ENCODE measurements at places on chromosomes 6 and 20.

DNA sequence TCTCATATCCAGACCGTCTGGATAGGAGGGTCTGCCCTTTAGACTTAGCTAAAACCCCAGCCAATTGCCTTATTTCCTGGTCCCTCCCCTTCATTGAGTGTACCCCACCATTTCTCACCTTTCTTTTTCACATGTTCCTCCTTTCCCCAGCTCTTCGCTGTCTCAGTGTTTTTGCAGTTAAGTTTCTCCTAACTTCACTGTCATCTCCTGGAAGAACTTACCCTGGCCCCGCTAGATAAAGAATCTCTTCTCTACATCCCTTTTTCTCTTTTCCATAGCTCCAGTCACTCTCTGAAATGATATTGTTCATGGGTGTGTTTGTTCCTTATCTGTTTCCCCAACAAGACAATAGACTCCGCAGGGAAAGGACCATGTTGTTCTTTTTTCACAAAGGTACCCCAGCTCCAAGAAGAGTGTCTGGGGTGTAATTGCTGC lies 208.8 kb downstream of the TSHZ2 start:
- DNase-seq = no peak

DNA sequence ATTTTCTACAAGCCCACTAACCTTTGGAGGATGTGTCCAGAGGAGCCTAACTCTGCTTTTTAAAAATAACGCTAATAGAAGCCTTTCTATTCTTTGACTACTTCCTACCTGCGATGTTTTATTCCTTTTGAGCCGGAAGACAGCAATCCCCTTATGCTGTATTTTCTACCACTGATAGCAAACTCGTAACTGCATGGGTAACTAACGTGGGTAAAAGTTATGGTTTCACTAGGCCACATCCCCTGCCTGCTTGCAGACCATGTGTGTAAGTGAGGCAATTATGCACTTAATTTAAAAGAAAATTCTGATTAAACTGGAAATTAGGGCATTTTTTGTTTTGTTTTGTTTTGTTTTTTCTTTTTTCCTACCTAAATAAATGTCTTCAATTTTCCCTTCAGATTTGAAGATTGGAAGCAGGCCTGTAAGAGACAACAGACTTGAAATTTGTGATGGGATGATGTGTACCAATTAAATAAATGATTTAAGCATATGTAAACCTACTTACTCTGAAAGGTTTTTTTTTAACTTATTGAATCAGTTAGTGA lies 931 bp downstream of the UFL1 start:
- no peak for DNase-seq

DNA sequence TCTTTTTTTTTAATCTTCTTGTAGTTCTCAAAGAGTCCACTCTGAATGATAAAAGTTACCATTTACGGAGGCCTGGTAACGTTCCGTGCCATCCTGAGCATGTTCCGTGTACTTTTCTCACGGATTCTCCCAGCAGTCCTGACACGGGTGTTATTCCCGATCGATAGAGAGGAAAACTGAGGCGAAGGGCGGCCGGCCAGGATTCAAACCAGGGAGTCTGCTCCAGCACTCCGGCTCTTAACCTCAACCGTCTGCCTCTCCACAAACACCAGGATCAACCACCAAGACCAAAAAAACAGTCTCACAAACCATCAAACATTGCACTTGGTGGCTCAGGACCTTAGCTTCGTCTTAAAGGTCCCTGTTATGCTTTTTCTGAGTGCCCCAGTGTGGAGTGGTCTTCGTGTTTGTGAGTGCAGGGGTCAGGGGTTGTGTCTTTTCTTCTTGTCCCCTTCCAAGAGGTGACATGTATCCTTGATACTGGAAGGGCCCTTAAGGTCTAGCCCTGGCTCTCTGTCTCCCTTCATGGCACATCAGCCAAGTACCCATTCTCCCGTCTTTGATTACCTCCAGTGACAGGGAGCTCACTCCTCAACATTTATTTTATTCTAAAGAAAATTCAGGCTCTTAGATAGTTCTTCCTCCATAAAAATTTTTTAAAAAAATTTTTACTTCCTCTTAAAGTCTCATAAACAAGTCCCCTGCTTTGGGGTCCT lies 35.1 kb downstream of the SRC start:
- DNase-seq = no peak

DNA sequence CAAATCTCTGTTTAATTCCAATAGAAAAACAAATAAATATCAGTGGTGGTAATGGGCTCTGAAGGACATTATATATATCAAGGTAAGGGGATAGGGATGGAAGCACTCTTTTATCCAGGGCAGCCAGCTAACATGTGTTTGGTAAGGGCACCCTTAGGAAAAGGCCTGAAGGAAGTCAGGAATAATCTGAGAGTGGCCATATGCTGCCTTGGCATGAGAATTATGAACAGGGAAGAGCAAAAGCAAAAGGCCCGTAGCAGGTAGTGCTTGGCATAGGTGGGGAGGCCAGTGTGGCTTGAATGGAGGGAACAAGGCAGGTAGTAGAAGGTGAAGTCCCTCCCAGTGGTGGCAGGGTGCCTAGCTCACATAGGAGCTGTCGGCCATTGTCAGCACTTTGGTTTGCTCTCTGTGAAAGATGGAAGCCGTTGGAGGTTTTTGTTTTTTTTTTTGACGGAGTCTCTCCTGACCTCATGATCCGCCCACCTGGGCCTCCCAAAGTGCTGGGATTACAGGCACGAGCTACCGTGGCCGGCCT lies 39.6 kb upstream of the CSE1L start:
- DNase-seq = no peak

- no peak for DNase-seq
These were observed 11.3 kb upstream of the MAP3K5 start for GRCh38 chr6:136803608-136804007.

DNA sequence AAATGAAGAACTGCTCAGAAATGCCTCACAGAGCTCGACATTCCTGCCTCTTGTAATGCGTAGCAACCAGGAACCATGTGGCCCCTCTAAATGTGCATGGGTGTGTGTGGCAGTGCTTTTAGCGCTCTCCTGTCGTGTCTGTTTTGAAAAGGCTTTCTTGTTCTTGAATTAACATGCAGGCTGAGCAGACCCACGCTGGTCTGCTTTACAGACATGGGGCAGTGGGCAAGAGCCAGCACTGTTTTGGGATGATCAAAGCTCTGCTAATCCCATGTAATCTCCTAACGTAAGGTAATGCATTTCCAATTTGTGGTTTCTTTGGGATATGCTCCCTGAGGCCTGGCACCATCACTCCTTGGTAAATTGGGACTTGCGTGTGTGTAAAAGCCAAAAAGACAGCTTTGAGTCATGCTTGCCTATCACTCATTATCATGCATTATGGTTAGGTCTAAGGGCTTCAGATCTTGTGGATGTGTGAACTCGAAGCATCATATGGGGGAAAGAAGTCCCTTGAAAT lies 11.8 kb downstream of the RIPOR2 start:
- DNase-seq = no peak

All from NCI-H187 treated with DMSO at 0.1 percent for 48 hours (cell line).